ENCODE measurements at places on chromosomes 12 and 14. TPM values are rescaled to one million over a fixed set of nuclear protein-coding genes. Genes with fewer than 3 reads are reported as not detected.

- H3K27ac ChIP-seq, result no peak overlapping the region
- H3K27me3 ChIP-seq, result no peaks in the 10 kb centered on the region
- H3K36me3 ChIP-seq, result peaks cover 3% of the 10 kb centered on the region
- no peak for DNase-seq
- peaks cover 30% of the 10 kb centered on the region for H3K4me1 ChIP-seq
These were observed 12.3 kb downstream of the NINJ2 start for GRCh38 chr12:650983-651382.

- no peaks in the 10 kb centered on the region for H3K27me3 ChIP-seq
- H3K36me3 ChIP-seq, result no peaks in the 10 kb centered on the region
- no peak overlapping the region for H3K27ac ChIP-seq
- H3K4me1 ChIP-seq, result no peaks in the 10 kb centered on the region
- no peak for DNase-seq
These were observed 353.1 kb downstream of the SEC23A start for GRCh38 chr14:38749936-38750335.

DNA sequence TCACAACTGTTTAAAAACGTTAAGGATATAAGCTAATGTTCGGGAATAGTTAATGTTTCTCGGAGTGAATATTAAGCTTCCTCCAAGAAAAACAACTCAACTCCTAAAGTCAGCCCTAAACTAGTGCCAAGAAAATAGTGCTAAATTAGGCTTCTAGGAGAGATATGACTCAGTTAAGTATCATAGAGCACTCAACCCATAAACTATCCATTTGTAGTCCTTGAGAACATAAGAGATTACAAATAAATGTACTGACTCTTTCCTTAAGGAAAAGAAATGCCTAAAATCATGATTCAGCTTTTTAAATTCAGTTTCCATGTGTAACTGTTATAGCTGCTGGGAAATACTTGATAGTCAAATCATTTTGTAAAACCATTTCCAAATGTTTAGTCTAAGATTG is 117.1 kb downstream of the HMGA2 start:
- no peaks in the 10 kb centered on the region for H3K36me3 ChIP-seq
- no peaks in the 10 kb centered on the region for H3K4me1 ChIP-seq
- H3K27ac ChIP-seq, result no peak overlapping the region
- no peak for DNase-seq
- no peaks in the 10 kb centered on the region for H3K27me3 ChIP-seq

GRCh38 chr12:33587784-33588712 is 148.4 kb upstream of the SYT10 start:
- no peaks in the 10 kb centered on the region for H3K4me1 ChIP-seq
- H3K27ac ChIP-seq, result peak overlapping the region; percentile 31
- H3K4me3 ChIP-seq, result no peak overlapping the region
- no peak for DNase-seq
- H3K36me3 ChIP-seq, result no peaks in the 10 kb centered on the region
- no peaks in the 10 kb centered on the region for H3K27me3 ChIP-seq

DNA sequence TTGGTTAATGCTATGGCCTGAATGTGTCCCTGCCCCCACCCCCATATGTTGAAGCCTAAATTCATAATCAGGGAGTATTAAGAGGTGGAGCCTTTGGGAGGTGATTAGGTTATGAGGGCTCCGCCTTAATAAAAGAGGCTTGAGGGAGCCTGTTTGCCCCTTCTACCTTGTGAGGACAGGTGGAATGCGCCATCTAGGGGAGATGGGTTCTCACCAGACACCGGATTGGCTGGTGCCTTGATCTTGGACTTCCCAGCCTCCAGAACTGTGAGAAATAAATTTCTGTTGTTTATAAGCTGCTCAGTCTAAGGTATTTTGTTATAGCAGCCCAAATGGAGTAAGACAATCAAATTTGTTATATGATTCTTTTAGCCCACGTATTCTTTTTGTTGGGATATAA is 148.3 kb downstream of the PTCSC3 start:
- H3K36me3 ChIP-seq, result no peaks in the 10 kb centered on the region
- H3K4me1 ChIP-seq, result no peaks in the 10 kb centered on the region
- H3K27ac ChIP-seq, result no peak overlapping the region
- H3K27me3 ChIP-seq, result no peaks in the 10 kb centered on the region

GRCh38 chr12:76153616-76154015 is 69.1 kb upstream of the NAP1L1 start:
- no peaks in the 10 kb centered on the region for H3K27me3 ChIP-seq
- no peaks in the 10 kb centered on the region for H3K36me3 ChIP-seq
- no peak overlapping the region for H3K27ac ChIP-seq
- no peak for DNase-seq
- H3K4me1 ChIP-seq, result peaks cover 11% of the 10 kb centered on the region
- H3K4me3 ChIP-seq, result no peak overlapping the region

- no peak overlapping the region for H3K4me3 ChIP-seq
- peaks cover 9% of the 10 kb centered on the region for H3K36me3 ChIP-seq
- H3K27me3 ChIP-seq, result no peaks in the 10 kb centered on the region
- H3K27ac ChIP-seq, result no peak overlapping the region
- no peak for DNase-seq
These were observed 2.3 kb downstream of the MMP14 start for GRCh38 chr14:22838631-22839041.

ATP5MC2 gene
- 418 TPM for total RNA-seq

GRCh38 chr14:41825622-41826021 is 218.9 kb downstream of the LRFN5 start:
- no peak for DNase-seq
- no peaks in the 10 kb centered on the region for H3K4me1 ChIP-seq
- H3K27ac ChIP-seq, result no peak overlapping the region

GRCh38 chr12:90859591-90859990 is 95.4 kb downstream of the CCER1 start:
- no peak overlapping the region for H3K27ac ChIP-seq
- H3K4me1 ChIP-seq, result no peaks in the 10 kb centered on the region
- DNase-seq, result no peak
- no peaks in the 10 kb centered on the region for H3K36me3 ChIP-seq

DNA sequence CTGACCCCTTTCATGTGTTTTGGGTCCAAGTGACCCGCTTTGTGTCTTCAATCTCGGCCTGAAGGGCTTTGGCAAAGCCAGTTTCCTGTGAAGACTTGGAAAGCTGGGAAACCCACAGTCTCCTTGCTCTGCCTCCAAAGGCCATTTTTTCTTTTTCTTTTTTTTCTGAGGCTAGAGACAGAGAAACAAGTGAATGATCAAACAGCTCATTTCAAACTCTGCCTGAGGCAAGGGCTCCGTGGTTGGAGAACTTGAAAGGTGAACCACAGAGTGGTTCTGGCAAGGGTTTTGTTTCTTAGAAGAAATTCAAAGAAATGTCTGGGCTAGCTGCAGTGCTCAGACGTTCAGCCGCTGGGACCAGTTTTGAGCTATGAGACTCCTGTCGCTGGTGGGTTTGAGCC is 62.7 kb downstream of the ERH start:
- H3K36me3 ChIP-seq, result no peaks in the 10 kb centered on the region
- H3K4me1 ChIP-seq, result no peaks in the 10 kb centered on the region
- H3K4me3 ChIP-seq, result no peak overlapping the region
- no peaks in the 10 kb centered on the region for H3K27me3 ChIP-seq
- DNase-seq, result no peak

MMP14 gene
- 1.1 TPM for total RNA-seq

LRP1-AS gene
- not detected for total RNA-seq

MED13L gene
- total RNA-seq, result 22.8 TPM

GRCh38 chr12:75337905-75338304 is 3.4 kb downstream of the GLIPR1L1 start:
- H3K4me1 ChIP-seq, result peaks cover 4% of the 10 kb centered on the region
- H3K4me3 ChIP-seq, result no peak overlapping the region
- DNase-seq, result no peak
- H3K27ac ChIP-seq, result no peak overlapping the region
- H3K27me3 ChIP-seq, result no peaks in the 10 kb centered on the region

GRCh38 chr12:58310809-58311622 is 369.6 kb downstream of the ATP23 start:
- no peaks in the 10 kb centered on the region for H3K27me3 ChIP-seq
- no peaks in the 10 kb centered on the region for H3K36me3 ChIP-seq
- H3K27ac ChIP-seq, result no peak overlapping the region

GRCh38 chr12:15253990-15254389 is 32.8 kb upstream of the RERG start:
- H3K36me3 ChIP-seq, result no peaks in the 10 kb centered on the region
- H3K27me3 ChIP-seq, result no peaks in the 10 kb centered on the region
- H3K27ac ChIP-seq, result no peak overlapping the region
- no peak for DNase-seq
- H3K4me1 ChIP-seq, result no peaks in the 10 kb centered on the region

- no peak for DNase-seq
- no peak overlapping the region for H3K4me3 ChIP-seq
- H3K27ac ChIP-seq, result no peak overlapping the region
- H3K27me3 ChIP-seq, result peaks cover 9% of the 10 kb centered on the region
- no peaks in the 10 kb centered on the region for H3K36me3 ChIP-seq
- H3K4me1 ChIP-seq, result no peaks in the 10 kb centered on the region
These were observed 30.2 kb upstream of the ANKRD9 start for GRCh38 chr14:102539544-102540314.

TAOK3 gene
- total RNA-seq, result 50.7 TPM

DNA sequence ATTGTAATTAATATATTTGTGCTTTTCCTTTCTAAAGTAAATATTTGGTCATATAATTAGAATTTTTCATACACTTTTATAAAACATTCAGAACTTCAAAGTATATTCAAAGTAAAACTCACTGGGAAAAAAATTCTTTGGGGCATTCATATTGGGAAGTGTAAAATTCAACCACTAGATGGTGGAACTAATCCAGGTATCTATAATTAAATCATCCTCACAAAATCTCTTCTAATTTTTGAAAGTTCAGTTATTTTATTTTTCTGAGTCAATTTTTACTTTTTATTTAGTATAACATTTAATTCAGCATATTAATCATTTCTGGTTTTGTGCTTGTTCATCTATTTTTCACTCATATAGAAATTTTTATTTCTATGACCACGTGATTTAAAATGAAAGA is 81.0 kb downstream of the NTS start:
- no peak overlapping the region for H3K27ac ChIP-seq
- H3K36me3 ChIP-seq, result no peaks in the 10 kb centered on the region
- no peak overlapping the region for H3K4me3 ChIP-seq
- DNase-seq, result no peak
- H3K27me3 ChIP-seq, result no peaks in the 10 kb centered on the region

DNA sequence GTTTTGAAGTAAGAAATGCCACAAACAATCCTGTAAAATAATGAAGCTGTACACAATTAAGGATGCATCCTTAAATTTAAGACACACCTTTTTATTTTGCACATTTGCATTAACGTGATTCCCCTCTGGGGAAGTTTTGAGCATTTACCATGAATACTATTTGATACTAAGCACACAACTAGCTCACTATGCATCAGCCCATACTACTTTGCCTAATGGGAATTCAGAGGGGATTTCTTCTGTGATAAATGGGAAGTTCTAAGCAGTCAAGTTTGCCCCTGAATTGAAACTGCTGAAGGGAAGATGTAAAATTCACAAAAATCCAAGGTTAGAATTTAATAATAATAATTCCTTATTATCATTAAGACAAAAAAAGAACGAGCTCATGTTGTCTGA is 27.4 kb downstream of the SINHCAF start:
- DNase-seq, result peak; percentile 48
- peaks cover 32% of the 10 kb centered on the region for H3K4me1 ChIP-seq
- H3K27ac ChIP-seq, result peak overlapping the region; percentile 91

GRCh38 chr12:107320929-107321631 is 227.7 kb upstream of the CRY1 start:
- no peaks in the 10 kb centered on the region for H3K4me1 ChIP-seq
- H3K27ac ChIP-seq, result no peak overlapping the region
- peaks cover 14% of the 10 kb centered on the region for H3K27me3 ChIP-seq
- no peak for DNase-seq

DNA sequence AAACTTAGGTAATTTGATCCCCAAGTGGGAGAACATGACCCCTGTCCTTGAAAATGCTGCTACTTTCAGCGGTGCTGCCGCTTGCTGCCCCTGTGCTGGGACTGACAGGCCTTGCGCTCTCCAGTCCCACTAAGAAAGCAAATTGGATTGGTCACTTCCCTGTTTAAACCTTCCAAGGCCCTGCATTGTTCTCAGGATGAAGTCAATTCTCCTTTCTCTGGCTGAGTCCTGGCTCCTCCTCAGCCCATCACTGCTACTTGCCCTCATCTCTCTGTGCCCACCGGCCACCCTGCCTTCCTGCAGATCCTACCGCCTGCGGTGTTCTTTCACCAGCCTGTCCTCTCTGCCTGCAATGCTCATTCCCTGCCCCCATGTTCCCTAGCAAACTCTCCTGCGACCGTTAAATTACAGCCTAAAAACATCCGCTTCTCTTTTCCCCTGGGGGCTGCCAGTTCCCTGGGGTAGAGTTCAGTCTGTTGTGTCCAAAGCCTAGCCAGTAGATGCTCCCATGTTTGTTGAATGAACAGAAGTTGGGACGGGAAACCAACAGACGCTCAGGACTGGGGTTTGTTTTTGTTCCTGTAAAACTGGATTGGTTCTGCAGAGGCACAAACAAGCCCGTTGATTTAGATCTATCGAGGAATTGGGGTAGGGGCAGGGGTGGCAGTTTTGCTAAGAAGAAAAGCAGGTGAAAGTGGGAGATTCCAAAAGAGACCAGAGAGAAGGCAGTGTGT is 127.3 kb upstream of the HIF1A start:
- no peaks in the 10 kb centered on the region for H3K36me3 ChIP-seq
- H3K27me3 ChIP-seq, result no peaks in the 10 kb centered on the region
- no peak for DNase-seq
- peak overlapping the region; percentile 66 for H3K4me3 ChIP-seq
- no peak overlapping the region for H3K27ac ChIP-seq

GRCh38 chr14:67186789-67187584 is 2.3 kb upstream of the GARIN2 start:
- no peaks in the 10 kb centered on the region for H3K36me3 ChIP-seq
- H3K27me3 ChIP-seq, result no peaks in the 10 kb centered on the region
- no peak overlapping the region for H3K4me3 ChIP-seq

- no peak overlapping the region for H3K27ac ChIP-seq
- H3K27me3 ChIP-seq, result no peaks in the 10 kb centered on the region
- H3K4me1 ChIP-seq, result no peaks in the 10 kb centered on the region
- DNase-seq, result no peak
- no peak overlapping the region for H3K4me3 ChIP-seq
These were observed 67.8 kb downstream of the HMGA2 start for GRCh38 chr12:65891987-65892481.

DNA sequence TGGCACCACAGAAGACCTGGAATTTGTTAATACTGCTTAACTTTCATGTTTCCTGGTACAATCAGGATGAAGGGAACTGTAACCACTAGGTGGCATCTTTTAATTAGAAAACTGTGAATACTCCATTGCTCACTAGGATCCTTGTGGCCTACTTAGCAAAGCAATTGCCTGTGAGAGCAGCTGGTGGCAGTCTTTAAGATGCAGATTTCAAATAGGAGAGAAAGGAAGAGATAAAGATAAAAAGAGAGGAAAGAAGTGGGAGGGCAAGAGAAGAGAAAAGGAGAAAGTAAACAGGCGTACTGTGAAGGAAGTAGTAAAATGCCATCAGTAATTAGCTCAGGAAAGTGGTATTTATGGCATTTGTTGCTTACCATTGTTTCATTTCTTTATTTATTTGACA is 114.5 kb downstream of the RAD51B start:
- peak; percentile 42 for DNase-seq
- no peaks in the 10 kb centered on the region for H3K4me1 ChIP-seq
- no peak overlapping the region for H3K27ac ChIP-seq

- no peaks in the 10 kb centered on the region for H3K4me1 ChIP-seq
- H3K36me3 ChIP-seq, result no peaks in the 10 kb centered on the region
- H3K4me3 ChIP-seq, result no peak overlapping the region
- no peaks in the 10 kb centered on the region for H3K27me3 ChIP-seq
These were observed 60.2 kb upstream of the STXBP6 start for GRCh38 chr14:25110106-25110505.

CRIP1 gene
- total RNA-seq, result 177 TPM

RPL10L gene
- not detected for total RNA-seq

GRCh38 chr14:68444449-68445168 is 348.3 kb downstream of the ZFP36L1 start:
- peaks cover 5% of the 10 kb centered on the region for H3K4me1 ChIP-seq
- H3K27ac ChIP-seq, result no peak overlapping the region
- no peaks in the 10 kb centered on the region for H3K27me3 ChIP-seq
- no peak overlapping the region for H3K4me3 ChIP-seq
- DNase-seq, result no peak
- H3K36me3 ChIP-seq, result no peaks in the 10 kb centered on the region

CDKN3 gene
- total RNA-seq, result 61.8 TPM
